ENCODE measurements at places on chromosomes 2 and 18.
A peak's percentile ranks its signal among the peaks of the same experiment; 100 is the strongest.

DNA sequence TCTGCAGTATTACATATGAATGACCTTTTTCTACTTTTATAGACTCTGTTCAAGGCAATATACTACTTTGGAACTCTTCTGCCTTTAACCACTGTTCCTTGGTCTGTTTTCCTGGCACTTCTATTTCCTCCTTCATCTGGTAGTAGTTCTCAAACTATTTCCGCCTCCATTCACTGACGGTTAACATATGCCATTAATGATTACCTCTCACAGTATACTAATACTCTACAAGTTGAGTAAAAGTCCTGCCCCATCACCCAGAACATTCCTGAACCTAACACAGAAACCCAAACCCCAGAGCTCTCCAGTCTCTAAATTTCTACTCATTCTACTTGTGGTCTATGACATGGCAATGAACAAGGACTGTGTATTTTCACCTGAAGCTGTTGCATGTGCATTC, 4.5 kb downstream of the GFPT1 start:
- H3K27me3 ChIP-seq: no peaks in the 10 kb centered on the region
- no peak overlapping the region for H3K27ac ChIP-seq
- no peak for DNase-seq
- no peak overlapping the region for H3K4me3 ChIP-seq
- H3K36me3 ChIP-seq: peaks cover 4% of the 10 kb centered on the region

GRCh38 chr2:9655441-9656269, 24.9 kb upstream of the YWHAQ start:
- H3K36me3 ChIP-seq: no peaks in the 10 kb centered on the region
- H3K4me1 ChIP-seq: peaks cover 35% of the 10 kb centered on the region
- no peak overlapping the region for H3K4me3 ChIP-seq
- H3K27me3 ChIP-seq: no peaks in the 10 kb centered on the region

GRCh38 chr18:36441426-36442240, 144.1 kb downstream of the FHOD3 start:
- peak; percentile 90 for DNase-seq
- no peaks in the 10 kb centered on the region for H3K27me3 ChIP-seq
- H3K27ac ChIP-seq: peak overlapping the region; percentile 60
- H3K4me1 ChIP-seq: peaks cover 32% of the 10 kb centered on the region
- H3K36me3 ChIP-seq: no peaks in the 10 kb centered on the region

GRCh38 chr2:179336782-179337534, 72.3 kb upstream of the SESTD1 start:
- H3K27ac ChIP-seq: no peak overlapping the region
- no peaks in the 10 kb centered on the region for H3K4me1 ChIP-seq
- DNase-seq: peak; percentile 27
- H3K27me3 ChIP-seq: no peaks in the 10 kb centered on the region
- H3K36me3 ChIP-seq: no peaks in the 10 kb centered on the region

GRCh38 chr2:194332799-194333490, 1324.1 kb upstream of the SLC39A10 start:
- H3K27me3 ChIP-seq: no peaks in the 10 kb centered on the region
- H3K27ac ChIP-seq: no peak overlapping the region
- H3K4me1 ChIP-seq: no peaks in the 10 kb centered on the region
- no peak for DNase-seq
- H3K4me3 ChIP-seq: no peak overlapping the region

DNA sequence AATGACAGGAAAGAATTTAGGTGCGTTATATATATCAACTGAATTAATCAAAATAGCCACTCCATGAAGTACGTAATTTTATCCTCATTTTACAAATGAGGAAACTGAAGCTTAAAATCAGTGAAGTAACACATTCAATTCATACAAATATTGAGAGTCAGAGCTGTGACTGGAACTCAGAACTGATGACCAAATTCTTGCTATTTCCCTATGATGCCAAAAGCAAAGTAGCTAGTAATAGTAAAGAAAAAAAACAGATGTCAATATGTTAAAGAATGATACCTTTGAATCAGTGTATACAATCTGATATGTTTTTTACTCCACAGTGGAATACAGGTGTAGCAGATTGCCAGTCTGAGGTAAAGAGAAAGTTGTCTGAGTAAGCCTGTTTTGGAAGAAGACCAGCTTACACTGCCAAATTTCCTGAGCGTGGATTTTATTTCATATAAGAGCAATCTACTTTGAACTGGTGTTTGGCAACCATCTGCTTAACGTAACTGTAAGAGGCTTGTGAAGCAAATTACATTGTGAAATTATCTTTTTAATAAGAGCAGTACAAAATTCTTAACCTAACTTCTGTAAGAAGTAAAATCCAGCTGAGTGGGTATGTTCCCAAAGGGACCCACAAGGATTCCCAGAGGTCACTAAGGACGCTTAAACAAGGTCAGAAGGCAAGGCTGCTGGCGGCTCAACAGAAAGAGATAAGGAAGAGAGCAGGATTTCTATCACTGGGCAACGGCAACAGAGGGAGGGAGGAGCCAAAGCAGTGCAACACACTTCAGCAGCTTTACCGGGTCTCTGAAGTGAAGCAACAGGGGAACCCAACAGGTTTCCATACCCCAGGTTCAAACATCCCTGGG, 85.6 kb downstream of the IKZF2 start:
- H3K4me1 ChIP-seq: no peaks in the 10 kb centered on the region
- H3K27me3 ChIP-seq: no peaks in the 10 kb centered on the region
- peak; percentile 29 for DNase-seq
- no peaks in the 10 kb centered on the region for H3K36me3 ChIP-seq
- H3K4me3 ChIP-seq: no peak overlapping the region
- H3K27ac ChIP-seq: no peak overlapping the region

GRCh38 chr18:23757437-23757733, 68.1 kb downstream of the LAMA3 start:
- H3K4me3 ChIP-seq: no peak overlapping the region
- no peaks in the 10 kb centered on the region for H3K4me1 ChIP-seq
- DNase-seq: no peak
- H3K27me3 ChIP-seq: no peaks in the 10 kb centered on the region
- no peak overlapping the region for H3K27ac ChIP-seq
